ENCODE measurements at places on chromosomes 7 and 10.

DNA sequence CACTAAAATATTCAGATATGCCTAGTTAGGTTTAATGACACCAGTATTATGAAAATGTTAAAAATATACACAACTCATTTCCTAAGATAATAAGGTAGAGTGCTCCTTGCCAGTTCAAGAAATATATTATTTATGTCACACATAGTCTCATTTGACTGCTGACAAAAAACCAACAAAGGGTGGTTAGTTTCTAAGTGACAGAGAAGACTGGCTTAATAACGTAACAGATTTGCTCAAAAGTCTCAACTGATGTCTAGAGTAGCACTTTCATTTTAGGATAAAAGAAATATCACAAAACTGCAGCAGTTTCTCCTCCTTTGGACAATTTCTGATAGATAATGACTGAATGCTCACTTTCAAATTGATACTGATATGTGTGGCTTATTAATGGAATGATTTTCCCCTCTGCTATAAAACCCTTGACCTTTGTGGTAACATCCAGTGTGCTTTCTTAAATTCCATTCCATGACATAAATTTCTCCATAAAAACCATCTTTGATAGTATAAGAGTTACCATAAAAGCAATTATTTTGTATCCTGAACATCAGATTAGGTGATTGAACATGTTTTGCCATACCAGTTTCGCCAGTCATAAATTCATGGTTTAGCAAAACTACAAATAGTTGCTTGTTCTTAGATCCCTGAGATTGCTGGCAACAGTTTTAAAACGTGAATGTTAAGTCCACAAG is 94.2 kb downstream of the NRBF2 start:
- peak; percentile 71 for DNase-seq

DNA sequence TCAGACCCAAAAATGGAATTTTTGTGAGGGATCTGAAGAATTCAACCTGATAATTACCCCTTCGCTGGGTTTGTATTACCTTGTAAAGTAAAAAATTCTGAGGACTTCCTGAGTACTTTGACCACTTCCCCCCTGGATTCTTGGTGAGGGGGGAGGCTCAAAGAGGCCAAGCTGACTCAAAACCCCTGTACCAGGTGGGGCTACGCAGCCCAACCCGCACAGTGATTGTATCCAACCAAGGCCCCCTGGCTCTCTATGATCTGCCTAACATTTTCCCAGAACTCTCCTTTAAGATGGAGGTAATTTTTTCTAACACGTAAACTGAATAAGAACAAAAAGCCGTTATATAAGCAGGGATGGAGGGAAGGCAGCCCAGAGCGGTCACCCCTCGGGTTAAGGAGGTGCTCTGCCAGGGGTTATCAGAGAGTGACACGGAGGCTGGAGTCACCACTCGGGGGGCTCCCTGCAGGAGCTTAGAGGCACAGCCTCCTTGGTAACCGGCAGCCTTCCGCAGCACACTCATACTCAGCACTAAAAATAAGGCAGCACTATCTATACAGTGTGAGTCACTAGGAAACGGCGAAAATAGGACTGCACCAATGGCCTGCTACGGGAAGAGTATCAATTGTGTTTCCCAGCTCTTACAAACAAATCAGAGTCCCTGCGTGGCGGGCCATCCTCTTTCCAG is 255.4 kb downstream of the ELMO1 start:
- DNase-seq, result no peak

- no peak for DNase-seq
Observed at GRCh38 chr7:108480311-108480710, 24.1 kb upstream of the NRCAM start.

DNA sequence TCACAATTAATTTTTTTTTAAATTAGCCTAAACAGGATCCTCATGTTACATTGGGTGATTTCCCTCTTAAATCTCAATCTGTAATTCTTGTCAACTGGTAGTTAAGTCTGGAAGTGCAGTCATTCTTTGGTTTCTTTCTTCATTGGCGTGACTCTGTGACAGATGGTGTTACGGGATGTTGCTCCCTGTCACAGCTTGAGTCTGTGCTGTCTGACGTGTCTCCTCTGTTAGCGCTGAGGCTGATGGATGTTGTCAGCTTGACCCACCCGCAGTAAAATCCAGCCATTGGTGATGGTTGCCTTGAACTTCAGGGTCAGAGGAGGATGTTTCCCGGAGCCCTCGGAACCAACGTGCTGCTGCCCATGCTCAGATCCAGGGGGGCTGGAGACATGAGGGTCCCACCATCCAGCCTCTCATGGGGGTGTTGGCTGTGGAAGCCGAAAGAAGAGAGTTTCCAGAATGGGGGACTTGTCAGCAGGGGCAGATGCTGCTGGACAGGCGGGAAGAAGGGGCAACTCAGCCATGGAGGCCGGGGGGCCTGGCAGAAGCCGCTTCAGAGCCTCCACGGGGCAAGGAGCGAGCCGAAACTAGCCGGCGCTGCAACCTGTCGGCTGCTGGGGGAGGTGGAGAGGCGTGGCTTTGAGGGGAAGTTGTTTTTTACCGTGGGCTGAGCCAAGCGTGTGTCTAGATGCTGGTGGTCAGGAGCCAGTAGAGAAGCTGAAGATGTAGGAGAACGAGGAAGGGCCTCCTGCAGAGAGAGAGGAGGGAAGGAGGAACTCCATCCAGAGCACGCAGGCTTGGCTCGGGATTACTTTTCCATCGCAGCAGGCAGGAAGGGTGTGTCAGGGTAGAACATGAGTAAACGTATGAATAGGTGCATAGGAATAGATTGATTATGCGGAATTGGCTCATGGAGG is 3.5 kb downstream of the SUN1 start:
- no peak for DNase-seq

DNA sequence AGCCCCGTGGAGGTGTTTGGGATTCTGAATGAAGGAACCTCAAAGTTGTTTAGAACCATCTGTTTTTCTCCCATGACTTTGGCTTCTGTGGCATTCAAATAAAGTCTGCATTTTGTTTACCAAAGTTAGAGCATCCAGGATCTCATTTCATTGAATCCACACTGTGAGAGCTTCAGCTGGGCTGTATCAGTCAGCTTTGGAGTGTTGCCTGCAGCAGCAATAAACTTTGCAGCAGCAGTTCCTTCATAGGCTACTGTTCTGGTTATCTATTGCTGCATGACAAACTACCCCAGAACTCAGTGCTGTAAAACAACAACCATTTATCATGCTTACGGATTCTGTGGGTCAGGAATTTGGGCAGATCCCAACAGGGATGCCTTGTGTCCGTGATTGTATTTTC is 1575.2 kb upstream of the LRRTM3 start:
- no peak for DNase-seq

DNA sequence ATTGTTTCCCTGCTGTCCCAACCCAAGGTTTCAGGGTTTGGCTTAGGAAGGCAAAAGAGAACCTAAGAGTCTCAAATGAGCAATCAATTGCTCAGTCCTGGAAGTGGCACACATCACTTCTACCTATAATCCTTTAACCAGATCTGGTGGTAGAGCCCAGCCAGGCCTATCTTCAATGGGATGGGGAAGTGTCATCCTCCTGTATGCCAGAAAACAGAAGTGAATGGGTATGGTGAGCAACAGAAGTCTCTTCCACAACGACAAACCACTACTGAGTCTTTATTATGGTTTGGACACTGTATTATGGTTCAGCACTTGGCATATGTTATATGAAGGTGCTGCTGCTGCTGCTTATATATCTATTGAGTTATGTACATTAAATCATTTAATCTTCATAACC is 3.0 kb upstream of the AKR1B1 start:
- no peak for DNase-seq

DNA sequence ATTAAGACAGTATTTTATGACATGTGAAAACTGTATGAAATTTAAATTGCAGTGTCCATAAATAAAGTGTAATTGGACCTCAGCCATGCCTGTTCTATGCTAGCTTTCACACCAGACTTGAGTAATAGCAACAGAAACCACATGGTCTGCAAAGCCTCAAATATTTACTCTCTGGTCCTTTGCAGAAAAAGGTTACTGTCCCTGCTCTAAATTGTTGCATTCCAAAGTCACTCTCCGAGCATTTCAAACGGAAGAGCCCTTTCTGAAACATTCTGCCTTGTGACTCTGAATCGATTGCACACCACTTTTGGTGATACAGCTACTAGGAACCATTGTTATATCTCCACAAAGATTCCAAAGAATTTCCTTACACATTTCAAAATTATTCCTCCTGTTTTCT is 81.0 kb upstream of the STK17A start:
- peak; percentile 80 for DNase-seq

DNA sequence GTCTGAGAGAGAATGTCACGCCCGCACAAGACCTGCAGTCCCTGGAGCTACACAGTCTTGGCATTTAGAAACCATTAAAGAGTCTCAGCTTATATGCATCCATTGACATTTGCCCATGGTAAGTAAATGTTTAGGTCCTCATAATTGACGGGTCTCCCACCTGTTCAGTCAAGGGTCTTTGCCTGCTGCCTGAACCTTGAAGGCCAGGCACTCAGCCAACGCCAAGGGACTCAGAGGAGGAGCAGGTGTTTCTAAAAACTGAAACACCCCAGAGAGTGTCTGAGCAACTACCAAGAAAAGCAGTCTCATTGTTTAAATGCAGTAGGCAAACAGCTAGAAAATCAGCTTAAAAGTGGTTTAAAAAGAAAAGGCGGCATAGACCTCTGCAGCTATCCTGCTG is 264.7 kb upstream of the AKR1E2 start:
- DNase-seq, result no peak

DNA sequence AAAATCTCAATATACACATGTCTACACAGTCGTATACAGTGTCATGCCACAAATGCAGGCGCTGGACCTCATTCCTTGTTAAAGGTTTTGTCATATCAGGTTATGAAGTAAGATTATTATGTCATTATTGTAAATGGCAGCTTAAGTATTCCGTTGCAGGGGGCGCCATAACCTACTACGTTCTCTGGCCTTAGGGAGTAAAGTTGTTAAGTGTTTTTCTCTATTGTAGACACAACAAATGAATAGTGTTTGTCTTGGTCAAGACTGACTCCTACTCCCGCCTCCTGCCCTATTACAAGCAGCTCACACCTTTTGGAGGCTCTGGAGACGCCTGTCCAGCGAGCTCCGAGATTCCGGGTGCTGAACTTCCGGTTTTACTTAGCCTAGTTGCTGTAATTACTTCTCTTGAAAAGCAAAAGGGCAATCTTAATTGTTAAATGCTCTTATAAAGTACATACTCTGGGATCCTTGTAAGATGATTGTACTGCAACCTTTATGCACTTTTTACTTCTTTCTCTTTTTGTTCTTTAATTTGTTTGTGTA is 994 bp downstream of the GATAD1 start:
- DNase-seq, result peak; percentile 52

- peak; percentile 1 for DNase-seq
Observed at GRCh38 chr10:84059526-84059925, 79.8 kb upstream of the GHITM start.

- no peak for DNase-seq
Observed at GRCh38 chr7:96836456-96836855, 126.8 kb upstream of the SEM1 start.

DNA sequence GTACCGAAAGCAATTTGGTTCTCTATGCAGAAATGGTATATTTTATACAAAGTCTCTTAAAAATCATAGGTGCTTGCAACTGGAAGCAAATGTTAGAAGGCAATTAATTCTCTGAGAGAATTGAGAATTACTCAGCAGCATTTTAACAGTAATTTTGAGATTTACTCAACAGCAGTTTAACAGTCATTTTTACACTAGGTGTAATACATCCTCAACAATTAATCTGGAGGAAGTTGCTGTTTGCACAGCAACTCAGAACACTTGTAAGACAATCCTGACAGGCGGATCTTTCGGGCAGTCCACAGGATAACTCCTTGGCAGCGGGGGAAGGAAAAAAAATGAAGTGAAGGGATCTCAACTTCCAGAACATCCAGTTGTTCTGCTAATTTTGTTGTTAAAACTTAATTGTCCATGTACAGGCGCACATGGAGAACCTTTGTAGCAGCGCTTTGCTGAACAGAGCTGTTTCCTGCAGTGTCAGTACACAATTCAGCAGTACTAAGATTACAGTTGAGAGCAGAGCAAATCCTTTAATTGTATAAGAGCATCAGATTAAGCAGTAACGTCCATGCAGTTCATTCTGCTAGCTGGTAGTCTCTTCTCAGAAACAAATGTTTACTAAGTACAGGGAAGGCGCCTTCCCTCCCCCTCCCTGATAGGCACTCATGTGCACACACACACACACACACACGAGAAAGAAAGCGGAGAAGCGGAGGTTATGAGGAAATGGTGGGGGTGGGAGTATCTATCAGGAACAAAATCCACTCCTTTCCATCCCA is 43.8 kb downstream of the ENO4 start:
- DNase-seq, result no peak

DNA sequence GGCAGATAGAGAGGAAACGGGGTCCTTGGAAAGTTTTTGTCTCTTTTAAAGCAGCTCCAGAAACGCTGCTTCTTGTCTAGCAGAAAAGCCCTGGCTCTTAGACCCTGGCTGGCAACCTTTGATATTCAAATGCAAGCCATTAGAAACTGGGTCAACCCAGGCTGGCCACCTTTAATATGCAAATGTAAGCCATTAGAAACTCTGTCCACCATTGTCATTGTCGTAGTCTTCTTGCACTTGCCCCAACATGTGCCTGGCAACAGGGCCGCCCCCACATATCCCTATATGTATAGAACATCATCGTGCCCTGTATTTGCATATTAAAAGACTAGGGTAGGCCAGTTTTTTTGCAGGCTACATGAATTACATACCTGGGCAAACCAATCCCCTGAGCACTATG is 621.3 kb upstream of the DPP6 start:
- DNase-seq, result no peak

DNA sequence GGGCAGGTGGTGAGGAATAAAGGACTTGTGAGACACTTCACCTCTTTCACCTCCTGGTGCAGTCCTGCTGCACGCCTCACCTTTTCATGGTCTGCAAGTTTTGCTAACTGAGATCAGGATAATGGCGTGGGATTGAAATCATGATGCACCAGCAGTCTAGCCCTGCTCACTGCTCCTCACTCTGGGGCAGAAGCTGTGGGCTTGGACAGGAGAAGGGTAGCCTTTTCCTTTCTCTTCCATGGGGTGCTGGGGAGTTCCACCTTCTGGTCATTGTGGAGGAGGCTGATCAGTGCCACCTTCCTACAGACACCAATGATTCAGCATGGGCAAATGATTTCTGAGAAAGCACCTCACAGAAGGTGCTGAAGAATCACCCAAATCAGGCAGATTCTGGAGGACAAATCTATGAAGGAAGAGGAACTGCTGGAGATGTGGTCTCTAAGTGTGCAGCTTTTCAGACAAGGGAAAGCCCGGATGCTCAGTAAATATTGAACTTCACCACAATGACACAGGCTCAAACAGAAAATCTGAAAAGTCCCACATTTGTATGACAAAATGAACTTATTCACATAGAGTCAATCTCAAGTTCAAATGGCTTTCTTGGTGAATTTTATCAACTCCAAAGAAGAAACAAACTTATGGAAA is 19.7 kb downstream of the MBL2 start:
- DNase-seq, result no peak

- DNase-seq, result no peak
Observed at GRCh38 chr10:109359316-109359715, 564.0 kb downstream of the XPNPEP1 start.
